Activated T-helper 2 cell treated with anti-CD3 and anti-CD28 coated beads, Interferon-gamma antibody, Interleukin-2, Interleukin-4, amounts not matched to agents 10 μg/mL and 5 μg/mL and 100 μg/mL, durations not matched to agents 14 hours and 24 hours and 36 hours (primary cell): ENCODE measurements at places on chromosomes 12 and 14. TPM values are rescaled to one million over a fixed set of nuclear protein-coding genes. Genes with fewer than 3 reads are reported as not detected.

DNA sequence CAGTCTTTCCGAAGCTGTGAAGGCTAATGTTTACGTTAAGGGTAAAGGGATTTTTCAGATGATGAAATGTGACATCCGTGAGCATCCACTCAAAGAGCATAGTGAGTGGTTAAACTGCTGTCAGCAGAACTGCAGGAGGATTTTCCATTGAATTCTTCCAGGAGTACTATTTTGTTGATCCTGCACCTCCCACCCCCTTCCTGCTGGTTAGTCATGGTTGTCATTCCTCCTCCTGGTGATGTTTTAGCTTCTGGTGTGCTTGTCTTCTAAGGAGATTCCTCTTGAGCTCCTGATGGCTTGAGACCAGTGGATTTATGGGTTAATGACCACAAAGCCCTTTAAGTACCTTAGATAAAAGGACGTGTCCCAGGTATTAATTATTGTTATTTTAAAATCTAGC is 2.4 kb upstream of the GPRC5D start:
- DNase-seq, result no peak

DNA sequence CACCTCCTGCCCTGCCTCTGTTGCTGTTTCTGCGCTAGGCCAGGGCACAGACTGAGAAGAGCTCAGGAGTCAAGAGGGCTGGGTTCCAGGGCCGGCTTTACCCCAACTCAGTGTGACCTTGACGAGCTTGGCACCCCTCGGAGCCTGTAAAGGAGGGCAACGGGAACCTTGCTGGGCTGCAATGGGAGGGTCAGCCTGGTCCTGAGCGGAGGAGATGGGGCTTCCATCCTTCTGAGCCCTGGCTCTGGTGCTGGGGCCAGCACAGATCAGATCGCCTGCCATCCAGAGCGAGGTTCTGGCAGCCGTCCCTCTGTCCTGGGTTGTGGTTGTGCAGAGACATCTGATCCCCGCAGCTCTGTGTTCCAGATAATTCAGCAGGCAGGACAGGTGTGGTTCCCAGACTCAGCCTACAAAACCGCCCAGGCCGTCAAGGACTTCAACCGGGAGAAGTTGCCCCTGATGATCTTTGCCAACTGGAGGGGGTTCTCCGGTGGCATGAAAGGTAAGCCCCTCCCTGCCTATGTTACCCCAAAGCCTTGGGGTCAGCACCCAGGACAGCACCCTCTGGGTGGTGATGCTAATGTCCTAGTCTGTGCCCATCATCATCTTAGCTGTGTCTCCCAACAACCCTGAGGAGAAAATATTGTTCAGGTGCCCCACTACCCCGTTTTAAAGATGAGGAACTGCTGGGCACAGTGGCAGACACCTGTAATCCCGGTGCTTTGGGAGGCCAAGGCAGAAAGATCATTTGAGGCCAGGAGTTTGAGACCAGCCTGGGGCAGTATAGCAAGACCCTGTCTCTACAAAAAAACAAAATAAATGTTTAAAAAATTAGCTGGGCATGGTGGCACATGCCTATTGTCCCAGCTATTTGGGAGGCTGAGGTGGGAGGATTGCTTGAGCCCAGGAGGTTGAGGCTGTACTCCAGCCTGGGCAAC is 50.2 kb downstream of the FOXN4 start:
- no peak for DNase-seq

HCFC2 gene
- 8.7 and 9.1 TPM in 2 replicates for total RNA-seq

- DNase-seq, result no peak
Measured at GRCh38 chr12:25769082-25769945, 189.2 kb upstream of the RASSF8 start.

DNA sequence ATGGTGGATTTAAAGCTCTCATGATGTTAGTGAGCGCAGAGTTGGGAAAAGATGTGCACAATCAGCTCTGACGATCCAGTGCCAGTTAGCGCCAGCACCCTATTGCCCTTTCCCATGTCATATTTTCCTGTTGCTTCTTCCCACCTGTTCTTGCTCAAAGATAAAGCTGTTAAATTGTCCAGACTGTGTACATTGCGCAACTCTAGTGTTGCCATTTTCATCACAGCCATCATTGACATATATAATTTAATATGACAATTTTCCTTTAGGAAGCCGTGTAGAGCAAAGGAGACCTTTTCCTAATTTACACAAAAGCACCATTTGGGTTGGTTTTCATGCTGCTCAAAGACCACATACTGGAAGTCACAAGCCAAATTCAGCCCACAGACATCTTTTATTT is 5.7 kb upstream of the C12orf42 start:
- no peak for DNase-seq

VSX2 gene
- not detected in 2 replicates for total RNA-seq

DNA sequence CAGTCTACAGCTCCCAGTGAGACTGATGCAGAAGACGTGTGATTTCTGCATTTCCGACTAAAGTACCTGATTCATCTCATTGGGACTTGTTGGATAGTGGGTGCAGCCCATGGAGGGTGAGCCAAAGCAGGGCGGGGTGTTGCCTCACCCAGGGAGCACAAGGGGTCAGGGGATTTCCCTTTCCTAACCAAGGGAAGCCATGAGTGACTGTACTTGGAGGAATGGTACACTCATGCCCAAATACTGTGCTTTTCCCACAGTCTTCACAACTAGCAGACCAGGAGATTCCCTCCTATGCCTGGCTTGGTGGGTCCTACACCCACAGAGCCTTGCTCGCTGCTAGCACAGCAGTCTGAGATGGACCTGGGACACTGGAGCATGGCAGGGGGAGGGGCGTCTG is 21.0 kb upstream of the ABCC9 start:
- no peak for DNase-seq

PLA2G1B gene
- not detected in 2 replicates for total RNA-seq

MYO1A gene
- 2.4 and 4.2 TPM in 2 replicates for total RNA-seq

TAS2R7 gene
- not detected in 2 replicates for total RNA-seq

CPNE6 gene
- not detected in 2 replicates for total RNA-seq

DNA sequence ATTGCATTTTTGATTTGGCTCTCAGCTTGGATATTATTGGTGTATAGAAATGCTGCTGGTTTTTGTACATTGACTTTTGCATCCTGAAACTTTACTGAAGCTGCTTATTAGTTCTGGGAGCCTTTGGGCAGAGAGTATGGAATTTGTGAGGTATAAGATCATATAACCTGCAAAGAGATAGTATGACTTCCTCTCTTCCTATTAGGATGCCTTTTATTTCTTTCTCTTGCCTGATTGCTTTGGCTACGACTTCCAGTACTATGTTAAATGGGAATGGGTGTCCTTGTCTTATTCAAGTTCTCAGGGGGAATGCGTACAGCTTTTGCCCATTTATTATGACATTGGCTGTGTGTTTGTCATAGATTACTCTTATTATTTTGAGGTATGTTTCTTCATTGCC is 23.5 kb downstream of the SCFD1 start:
- no peak for DNase-seq

FAM234B gene
- 5.7 and 6.8 TPM in 2 replicates for total RNA-seq

- no peak for DNase-seq
Measured at GRCh38 chr12:53431187-53431586, 7.5 kb downstream of the AMHR2 start.

DNA sequence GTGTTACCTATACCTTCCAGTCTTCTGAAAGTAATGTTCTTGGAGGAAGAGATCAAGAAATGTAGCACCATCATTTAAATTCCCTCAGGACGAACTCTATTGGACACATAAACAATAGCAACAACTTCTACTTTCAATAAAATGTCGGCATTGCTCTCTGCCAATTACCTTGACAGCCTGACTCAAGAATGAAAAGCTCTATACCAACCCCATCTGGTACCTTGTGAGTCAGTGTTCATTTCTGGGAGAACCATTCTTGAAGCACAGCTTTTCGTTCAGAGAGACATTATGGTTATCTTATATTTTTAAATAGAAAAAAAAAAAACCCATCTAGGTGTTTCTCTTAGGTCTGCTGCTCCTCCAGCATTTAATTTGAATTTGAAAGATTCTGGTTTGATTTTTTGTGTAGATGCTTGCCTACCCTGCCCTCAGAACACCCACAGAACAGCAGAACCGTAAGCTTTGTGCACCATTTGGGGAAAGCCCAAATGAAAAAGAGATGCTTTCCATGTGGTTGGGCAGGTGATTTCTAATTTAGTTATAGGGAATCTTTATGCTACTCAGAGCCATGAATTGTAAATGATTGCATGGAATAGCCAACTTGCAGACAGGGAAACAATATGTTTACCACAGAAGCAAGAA is 156.0 kb downstream of the SAMD4A start:
- no peak for DNase-seq

- no peak for DNase-seq
Measured at GRCh38 chr12:53838978-53839377, 87.2 kb upstream of the CISTR start.

DNA sequence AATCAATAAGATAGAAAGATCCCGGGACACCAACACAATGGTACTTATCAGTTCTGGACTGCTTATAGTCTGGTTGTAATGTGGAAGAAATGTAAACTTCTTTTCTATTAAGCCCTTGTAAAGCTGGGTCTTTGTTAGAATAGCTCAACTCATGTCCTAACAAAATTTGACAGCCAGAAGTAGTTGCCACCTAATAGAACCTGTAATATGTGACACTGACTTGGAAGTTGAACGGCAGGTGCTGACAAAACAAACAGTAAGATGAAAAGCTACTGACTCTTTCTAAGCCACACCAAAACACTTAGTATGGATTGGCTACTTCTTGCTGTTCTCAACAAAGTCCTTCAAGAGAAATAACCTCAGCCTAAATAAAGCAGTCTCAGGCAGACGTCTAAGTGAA is 56.6 kb downstream of the KIF21A start:
- DNase-seq, result no peak

DNA sequence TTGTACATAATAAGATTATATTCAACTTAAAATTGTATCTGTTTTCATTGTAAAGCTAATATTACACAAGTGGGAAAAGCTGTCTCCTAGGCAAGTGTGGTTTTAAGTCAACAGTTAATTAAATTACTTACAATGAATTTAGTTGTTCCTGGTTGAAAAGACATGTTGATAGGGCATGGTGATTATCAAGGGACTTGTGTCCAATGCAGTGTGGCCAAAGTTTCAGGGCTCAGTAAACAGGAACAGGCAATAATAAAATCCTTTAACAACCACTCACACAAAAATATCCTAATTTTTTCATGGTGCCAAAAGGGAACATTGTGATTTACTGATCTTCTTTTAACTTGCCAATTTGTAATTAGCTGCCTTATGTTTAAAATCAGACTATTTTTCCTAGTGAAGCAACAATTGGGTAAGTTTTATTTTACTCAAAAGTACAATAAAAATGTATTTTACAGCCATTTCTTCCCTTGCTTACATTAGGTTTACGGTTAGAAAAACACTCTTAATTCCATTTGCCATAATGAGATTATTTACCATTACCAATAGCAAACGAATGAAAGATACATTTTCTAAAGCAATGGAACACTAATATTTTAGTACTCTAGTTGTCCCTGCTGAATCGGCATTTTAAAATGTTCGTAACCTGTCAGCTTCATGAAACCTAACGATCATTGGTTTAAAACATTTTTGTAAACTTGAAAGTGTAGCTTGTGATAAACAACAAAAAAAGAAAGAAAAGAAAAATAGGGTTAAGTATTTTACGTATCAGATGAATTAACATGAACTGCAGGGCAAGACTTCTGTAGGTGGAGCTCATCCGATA is 1.8 kb upstream of the WNK1 start:
- no peak for DNase-seq

XRCC3 gene
- total RNA-seq, result 52.9 and 53.7 TPM in 2 replicates

DNA sequence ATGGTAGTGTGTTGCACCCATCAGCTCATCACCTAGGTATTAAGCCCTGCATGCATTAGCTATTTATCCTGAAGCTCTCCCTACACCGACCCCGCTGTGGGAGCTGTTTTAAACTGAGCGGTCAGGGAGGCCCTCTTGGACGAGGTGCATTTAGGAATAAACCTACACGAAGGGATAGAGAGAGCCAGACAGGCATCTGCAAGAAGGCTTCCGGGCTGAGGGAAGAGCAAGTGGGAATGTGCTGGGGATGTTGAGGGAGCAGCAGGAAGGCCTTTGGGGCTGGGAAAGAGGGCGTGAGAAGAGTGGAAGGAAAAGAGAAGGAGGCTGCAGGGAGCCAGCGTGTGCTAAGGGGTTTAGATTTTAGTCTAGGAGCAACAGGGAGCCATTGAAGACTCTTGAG is 34.5 kb downstream of the RPH3A start:
- no peak for DNase-seq

SERPINA3 gene
- total RNA-seq, result not detected in 2 replicates

- DNase-seq, result no peak
Measured at GRCh38 chr12:76176940-76177339, 92.5 kb upstream of the NAP1L1 start.
